Left forelimb (tissue), 1 donor: ENCODE measurements at places on chromosomes 16 and 17.

DNA sequence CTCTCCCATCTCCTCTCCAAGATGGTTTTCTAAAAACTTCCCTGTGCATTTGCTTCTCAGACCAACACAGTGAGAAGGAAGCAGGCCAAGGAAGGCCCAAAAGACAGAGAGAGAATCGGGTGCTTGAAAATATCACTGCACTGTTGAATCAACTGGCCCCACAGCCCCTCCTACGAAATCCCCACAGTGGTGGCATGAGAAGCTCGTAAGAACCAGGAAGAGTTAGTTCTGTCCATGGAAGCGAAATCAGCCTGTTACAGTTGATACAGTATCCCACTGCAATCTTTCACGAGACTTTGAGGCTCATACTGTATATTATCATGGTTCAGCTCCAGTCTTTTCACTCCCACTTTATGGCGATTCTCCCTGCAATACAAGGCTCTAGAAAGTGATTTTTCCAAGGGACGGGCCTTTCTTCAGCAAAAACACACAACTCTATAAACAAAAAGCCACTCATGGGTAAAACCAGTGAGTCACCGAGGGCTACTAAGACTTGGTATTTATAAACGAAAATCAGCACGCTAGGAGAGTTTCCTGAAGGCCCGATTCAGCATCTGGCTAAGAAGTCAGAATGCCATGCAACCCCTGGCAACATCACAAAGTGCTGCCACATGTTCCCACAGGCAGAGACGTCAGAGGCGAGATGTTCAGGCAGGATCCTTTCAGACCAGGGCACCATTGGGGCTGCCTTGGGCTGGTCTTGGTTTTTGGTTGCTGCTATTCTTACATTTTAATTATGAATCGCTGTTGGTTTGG lies 185.7 kb downstream of the IRX5 start:
- no peak for DNase-seq

- DNase-seq = no peak
Observed at GRCh38 chr16:76947749-76948148, 243.2 kb upstream of the MON1B start.

- no peak for DNase-seq
Observed at GRCh38 chr16:88465387-88465983, 12.4 kb downstream of the ZFPM1 start.

DNA sequence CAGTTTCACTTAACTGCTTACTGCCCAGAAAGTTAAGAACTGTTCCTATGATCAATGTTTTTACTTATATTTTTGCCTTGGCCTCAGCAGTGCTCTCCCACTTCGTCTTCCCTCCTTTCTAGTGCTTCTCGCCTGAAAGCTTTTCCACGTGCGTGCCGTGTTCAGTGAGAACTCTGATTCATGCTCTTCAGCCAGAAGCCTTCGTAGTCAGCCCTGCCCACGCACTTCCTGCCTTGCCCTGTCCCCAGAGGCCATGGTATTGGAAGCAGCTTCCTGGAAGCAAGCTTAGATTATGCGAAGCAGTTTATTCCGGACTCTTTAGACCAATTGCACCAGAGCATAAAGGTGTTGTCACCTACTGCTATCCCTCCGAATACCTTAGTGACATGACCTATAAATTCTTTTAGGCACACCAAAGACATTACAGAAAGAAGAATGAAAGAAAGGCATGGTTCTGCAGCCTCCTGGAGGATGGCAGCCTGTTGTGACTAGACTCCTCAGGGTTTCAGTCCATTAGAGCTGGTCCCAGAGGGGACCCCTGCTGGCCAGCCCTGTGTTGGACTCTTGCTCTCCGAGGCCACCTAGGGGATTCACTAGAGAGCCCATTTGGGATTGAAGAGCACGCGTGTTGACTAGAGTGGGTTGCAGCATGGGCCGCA lies 105.2 kb downstream of the RPTOR start:
- no peak for DNase-seq

GRCh38 chr17:44797802-44798201 lies 32.3 kb downstream of the GJC1 start:
- DNase-seq = no peak
